Psoas muscle (tissue), 8 donors: ENCODE measurements at places on chromosomes 6 and 20. TPM values are rescaled to one million over a fixed set of nuclear protein-coding genes. Genes with fewer than 3 reads are reported as not detected.

GRCh38 chr6:134753001-134753400 lies 196.9 kb downstream of the ALDH8A1 start:
- no peaks in the 10 kb centered on the region for H3K27me3 ChIP-seq
- H3K36me3 ChIP-seq, result no peaks in the 10 kb centered on the region
- no peak overlapping the region for H3K4me3 ChIP-seq
- no peak overlapping the region for H3K27ac ChIP-seq
- no peaks in the 10 kb centered on the region for H3K4me1 ChIP-seq

DNA sequence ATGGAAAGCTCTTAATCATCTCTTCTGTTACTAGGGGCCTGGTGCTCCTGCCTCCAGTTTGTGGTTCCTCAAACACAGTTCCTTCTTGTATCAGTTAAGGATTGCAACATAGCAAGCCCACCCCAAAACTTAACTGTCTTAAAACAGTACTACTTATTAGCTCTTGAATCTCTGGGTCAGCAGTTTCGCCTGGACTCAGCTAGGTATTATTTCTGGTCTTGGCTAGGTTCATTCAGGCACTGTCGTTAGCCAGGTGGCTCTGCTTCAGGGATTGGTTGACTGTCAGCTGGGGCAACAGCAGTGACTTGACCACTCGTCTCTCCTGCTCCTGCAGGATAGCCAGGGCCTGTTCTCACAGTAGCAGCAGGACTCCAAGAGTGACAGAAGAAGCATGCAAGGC lies 30.0 kb upstream of the RALY start:
- no peak overlapping the region for H3K4me3 ChIP-seq
- no peaks in the 10 kb centered on the region for H3K27me3 ChIP-seq
- H3K36me3 ChIP-seq, result no peaks in the 10 kb centered on the region
- no peak overlapping the region for H3K27ac ChIP-seq

DNA sequence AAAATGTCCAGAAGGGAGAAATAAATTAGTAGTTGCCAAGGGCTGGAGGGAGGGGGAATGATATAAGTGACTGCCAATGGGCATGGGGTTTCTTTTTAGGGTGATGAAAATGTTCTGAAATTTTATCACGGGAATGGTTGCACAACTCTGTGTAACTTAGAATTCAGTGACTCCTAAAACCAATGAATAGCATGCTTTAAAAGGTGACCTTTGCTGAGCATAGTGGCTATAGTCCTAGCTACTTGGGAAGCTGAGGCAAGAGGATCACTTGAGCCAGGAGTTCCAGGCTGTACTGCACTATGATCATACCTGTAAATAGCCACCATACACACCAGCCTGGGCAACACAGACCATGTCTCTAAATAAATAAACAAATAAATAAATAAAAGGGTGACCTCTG lies 109.0 kb downstream of the ATG5 start:
- H3K36me3 ChIP-seq, result no peaks in the 10 kb centered on the region
- H3K27ac ChIP-seq, result no peak overlapping the region
- H3K27me3 ChIP-seq, result no peaks in the 10 kb centered on the region
- DNase-seq, result no peak
- no peak overlapping the region for H3K4me3 ChIP-seq

DNA sequence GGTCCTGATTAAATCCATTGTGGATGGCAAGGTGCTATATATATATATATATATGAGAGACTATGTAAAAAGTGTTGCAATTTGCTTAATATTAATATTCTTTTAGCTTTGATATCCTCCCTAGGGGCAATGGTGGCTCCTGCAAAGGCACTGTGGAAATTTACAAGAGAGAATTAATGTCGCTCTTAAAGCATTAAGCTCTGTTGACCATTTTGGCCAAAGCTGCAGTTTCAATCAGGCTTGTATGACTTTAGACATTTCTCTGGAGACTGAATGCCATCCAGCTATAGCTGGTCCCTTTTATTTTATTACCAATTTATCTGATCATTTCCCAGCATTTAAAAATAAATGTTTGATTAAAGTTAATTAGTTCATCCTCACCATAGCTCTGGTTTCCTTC lies 155.3 kb downstream of the JARID2 start:
- peak overlapping the region; percentile 89 for H3K27ac ChIP-seq
- H3K27me3 ChIP-seq, result no peaks in the 10 kb centered on the region

DNA sequence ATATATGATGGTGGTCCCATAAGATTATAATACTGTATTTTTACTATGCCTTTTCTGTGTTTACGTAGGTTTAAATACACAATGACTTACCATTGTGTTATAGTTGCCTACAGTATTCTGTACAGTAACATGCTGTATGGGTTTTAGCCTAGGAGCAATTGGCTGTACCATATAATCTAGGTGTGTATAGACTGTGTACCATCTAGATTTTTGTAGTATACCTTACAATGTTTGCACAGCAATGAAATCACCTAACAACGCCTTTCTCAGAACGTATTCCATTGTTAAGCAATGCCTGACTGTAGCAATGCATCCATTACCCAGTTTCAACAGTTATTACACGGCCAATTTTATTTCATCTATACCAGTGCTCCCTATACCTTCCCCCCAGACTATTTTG lies 10.7 kb downstream of the MACROD2 start:
- no peaks in the 10 kb centered on the region for H3K4me1 ChIP-seq
- no peaks in the 10 kb centered on the region for H3K27me3 ChIP-seq
- H3K4me3 ChIP-seq, result no peak overlapping the region
- no peaks in the 10 kb centered on the region for H3K36me3 ChIP-seq

HUS1B gene
- not detected for total RNA-seq

- no peaks in the 10 kb centered on the region for H3K27me3 ChIP-seq
- no peak for DNase-seq
- no peak overlapping the region for H3K4me3 ChIP-seq
Observed at GRCh38 chr6:36504982-36505381, 42.3 kb downstream of the STK38 start.

DLK2 gene
- not detected for total RNA-seq

- no peak overlapping the region for H3K4me3 ChIP-seq
- no peak for DNase-seq
- H3K36me3 ChIP-seq, result peaks cover 30% of the 10 kb centered on the region
- H3K4me1 ChIP-seq, result peaks cover 28% of the 10 kb centered on the region
- peak overlapping the region; percentile 38 for H3K27ac ChIP-seq
- no peaks in the 10 kb centered on the region for H3K27me3 ChIP-seq
Observed at GRCh38 chr20:47343007-47343472, 13.5 kb downstream of the ZMYND8 start.

DNA sequence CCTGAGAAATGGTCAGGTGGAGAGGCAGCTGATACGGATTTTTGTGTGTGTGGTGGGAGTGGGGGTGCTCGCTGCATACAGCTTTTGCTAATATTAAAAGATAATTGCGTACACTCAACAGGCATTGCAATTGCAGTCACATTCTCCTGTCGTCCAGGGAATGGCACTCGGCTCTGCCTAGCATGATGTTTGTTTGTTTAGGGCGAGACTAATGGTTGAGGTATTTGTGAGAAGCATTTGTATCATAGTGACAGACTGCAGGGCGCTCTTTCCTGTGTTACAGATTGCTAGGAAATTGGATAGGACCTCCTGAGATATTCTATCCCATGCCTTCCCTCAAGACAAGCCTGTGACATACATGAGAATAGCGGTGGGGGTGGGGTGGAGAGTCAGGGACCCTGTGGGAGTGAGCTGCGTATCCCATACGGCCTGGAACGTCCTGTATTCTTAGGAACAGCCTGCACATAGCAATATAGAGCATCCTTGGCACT lies 207.4 kb downstream of the SOX4 start:
- no peak overlapping the region for H3K27ac ChIP-seq
- no peaks in the 10 kb centered on the region for H3K4me1 ChIP-seq
- DNase-seq, result no peak
- no peaks in the 10 kb centered on the region for H3K27me3 ChIP-seq
- no peaks in the 10 kb centered on the region for H3K36me3 ChIP-seq
- H3K4me3 ChIP-seq, result no peak overlapping the region

GRCh38 chr6:136252441-136252840 lies 2.3 kb upstream of the MTFR2 start:
- peaks cover 17% of the 10 kb centered on the region for H3K4me1 ChIP-seq
- H3K27ac ChIP-seq, result no peak overlapping the region
- H3K27me3 ChIP-seq, result no peaks in the 10 kb centered on the region
- DNase-seq, result no peak
